Mesothelial cell of epicardium (in vitro differentiated cells): ENCODE measurements at places on chromosomes 6 and 20. TPM values are rescaled to one million over a fixed set of nuclear protein-coding genes. Genes with fewer than 3 reads are reported as not detected.

DNA sequence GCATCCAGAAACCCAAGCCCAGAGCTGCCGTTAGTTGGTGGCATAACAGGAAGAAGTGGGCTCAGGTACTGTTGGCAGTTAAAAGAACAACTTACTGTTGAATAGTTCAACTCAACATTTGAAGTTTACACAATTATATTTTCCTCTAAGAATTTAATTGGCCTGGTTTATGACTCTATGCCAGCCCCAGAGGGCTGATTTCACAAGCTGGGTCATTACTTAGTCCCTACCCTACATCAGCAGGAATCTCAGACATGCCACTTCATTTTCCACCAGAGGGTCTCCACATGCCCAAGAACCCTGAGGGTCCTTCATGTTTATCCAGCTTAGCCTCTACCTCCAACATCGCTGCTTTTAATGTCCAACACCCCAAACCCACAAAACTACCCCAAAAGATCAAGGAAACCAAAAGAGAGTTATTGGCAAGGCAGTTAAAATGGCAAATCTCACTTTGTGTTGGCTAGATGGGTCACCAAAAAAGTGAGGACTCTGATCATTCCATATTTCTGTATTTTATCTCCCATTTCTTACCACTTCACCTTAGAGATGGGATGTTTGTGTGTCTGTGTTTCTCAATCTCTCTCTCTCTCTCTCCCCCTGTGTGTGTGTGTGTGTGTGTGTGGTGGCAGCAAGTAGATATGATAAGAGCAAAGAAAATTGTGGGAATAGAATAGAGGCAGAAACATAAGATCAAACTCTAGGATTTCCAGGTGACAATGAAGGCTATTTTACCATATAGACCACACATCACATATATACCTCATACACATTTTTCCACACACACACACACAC lies 112.5 kb upstream of the TBX18 start:
- H3K36me3 ChIP-seq = no peaks in the 10 kb centered on the region
- DNase-seq = no peak
- H3K4me1 ChIP-seq = no peaks in the 10 kb centered on the region
- no peaks in the 10 kb centered on the region for H3K27me3 ChIP-seq

DNA sequence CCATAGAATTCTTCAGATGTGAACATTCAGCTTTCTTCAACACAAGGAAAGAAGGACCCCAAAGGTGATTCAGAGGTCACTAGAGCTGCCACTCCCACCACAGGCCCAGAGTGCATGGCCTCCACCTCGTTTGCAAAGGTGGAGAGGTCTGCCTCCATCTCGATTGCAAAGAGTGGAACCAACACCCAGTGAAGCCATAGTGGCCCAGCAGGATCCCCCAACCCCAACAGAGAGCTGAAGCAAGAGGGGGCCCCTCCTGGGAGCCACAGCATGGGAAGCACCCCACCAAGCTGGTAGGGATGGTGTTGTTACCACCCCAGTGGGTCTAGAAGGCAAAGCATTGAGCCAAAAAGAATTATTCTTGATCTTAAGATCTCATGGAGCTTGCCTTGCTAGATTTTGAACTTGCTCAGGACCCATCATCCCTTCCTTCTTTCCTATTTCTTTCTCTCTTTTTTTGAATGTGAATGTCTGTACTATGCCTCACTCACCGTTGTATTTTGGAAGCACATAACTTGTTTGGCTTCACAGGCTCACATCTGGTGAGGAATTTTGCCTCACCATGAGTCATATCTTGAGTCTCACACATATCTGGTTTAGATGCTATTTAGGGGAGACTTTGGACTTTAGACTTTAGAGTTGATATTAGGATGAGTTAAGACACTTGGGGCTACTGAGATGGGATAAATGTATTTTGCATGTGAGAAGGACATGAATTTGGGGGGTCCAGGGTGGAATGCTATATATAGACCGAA lies 119.2 kb downstream of the ANKRD60 start:
- H3K4me1 ChIP-seq = peaks cover 17% of the 10 kb centered on the region
- H3K27ac ChIP-seq = no peak overlapping the region
- no peak for DNase-seq
- H3K27me3 ChIP-seq = peaks cover 5% of the 10 kb centered on the region
- no peak overlapping the region for H3K4me3 ChIP-seq

DNA sequence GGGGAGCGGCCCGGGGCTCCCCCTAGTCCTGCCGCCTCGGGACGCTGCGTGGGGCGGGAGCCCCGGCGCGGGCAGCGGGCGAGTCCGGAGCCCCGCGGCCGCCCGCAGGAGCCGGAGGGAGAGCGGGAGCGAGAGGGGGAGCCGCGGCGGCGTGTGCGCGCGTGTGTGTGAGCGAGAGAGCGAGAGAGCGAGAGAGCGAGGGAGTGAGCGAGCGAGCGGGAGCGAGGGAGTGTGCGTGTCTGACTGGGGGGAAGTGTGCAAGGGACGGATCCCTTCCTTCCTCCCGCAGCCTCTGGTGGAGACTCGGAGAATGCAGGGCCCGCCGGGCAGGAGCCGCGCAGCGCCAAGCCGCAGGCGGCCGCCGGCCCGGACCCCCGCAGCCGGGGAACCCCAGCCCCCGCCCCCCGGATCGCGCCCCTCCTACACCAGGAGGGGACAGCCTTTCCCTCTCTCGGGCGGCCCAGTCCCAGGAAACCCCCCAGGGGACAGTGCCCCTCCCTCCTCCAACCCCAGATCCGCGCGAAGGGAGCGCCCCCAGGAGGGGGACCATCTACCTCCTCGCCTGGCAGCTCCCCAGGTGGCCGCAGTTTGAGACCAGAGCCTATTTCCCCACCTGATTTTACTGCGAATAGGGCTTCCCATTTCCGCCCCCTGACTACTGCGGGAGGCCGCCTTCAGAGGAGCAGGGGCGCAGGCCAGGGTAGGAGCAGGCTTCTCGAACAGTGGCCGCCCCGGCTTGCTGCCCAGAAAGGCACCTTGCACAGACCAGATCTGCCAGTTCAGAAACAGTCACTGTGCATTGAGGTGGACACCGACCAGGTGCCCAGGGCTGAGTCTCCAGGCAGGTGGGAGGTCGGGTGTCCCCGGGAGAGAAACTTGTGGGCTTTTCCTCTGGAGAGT lies at the start of gene CDH22:
Gene CDH22, minus strand, starts transcription at position 241 of the 900 bp plus-strand sequence. CDS start 57,204 bp downstream, outside the sequence.
- peaks cover 7% of the 10 kb centered on the region for H3K4me1 ChIP-seq
- no peaks in the 10 kb centered on the region for H3K36me3 ChIP-seq
- no peak for DNase-seq
- H3K27ac ChIP-seq = no peak within 1 kb of the TSS

DNA sequence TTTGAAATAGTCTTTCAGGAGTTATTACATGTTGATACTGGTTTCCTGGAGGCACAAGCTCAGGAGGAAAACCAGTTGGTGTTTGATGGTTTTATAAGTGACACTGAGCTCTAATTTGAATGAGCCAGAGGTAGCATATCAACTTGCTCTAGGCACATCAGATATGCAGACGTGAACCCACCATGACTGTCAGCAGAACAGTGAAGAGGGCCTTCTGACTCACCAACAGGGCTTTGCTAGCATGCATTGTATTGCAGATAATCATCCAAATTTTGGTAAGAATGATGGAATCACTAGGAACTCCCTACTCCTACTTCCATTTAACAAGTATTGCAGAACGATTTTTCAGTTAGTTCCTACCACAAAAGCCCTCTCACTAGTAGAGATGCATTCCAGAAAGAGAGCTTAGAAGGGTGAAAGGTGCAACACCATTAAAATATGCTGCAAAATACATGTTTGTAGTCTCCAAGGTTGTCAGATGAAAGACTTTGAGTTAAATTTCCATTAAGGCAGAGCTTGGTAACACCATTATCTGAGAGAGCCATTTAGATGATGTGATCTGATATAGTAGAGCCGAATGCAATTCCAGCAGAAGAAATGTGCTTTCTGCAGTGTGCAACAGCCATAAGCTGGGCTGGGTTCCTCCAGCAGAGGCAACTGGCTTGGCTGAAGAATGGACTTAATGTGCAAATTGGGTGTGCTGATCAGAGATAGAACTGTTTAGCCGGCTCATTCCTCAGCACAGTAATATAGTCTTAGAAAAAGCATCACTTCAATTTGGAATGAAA lies 968.7 kb upstream of the ADGRB3 start:
- H3K4me1 ChIP-seq = no peaks in the 10 kb centered on the region
- DNase-seq = no peak
- H3K27ac ChIP-seq = no peak overlapping the region
- no peaks in the 10 kb centered on the region for H3K36me3 ChIP-seq
- H3K4me3 ChIP-seq = no peak overlapping the region

GRCh38 chr6:114432400-114432799 lies 89.6 kb upstream of the HS3ST5 start:
- peaks cover 11% of the 10 kb centered on the region for H3K27me3 ChIP-seq
- no peak for DNase-seq
- H3K4me1 ChIP-seq = no peaks in the 10 kb centered on the region
- no peak overlapping the region for H3K27ac ChIP-seq

The PFDN4 gene
- total RNA-seq = 25.8 to 26.8 TPM (median 26.0 TPM) in 3 replicates

The ASIP gene
- total RNA-seq = not detected in 3 replicates

- H3K27ac ChIP-seq = no peak overlapping the region
- no peaks in the 10 kb centered on the region for H3K36me3 ChIP-seq
Measured at GRCh38 chr6:36018339-36018738, 6.1 kb downstream of the SLC26A8 start.

- H3K27me3 ChIP-seq = no peaks in the 10 kb centered on the region
- peaks cover 11% of the 10 kb centered on the region for H3K4me1 ChIP-seq
- H3K4me3 ChIP-seq = no peak overlapping the region
- no peak overlapping the region for H3K27ac ChIP-seq
- no peak for DNase-seq
- H3K36me3 ChIP-seq = no peaks in the 10 kb centered on the region
Measured at GRCh38 chr6:134223796-134224420, 94.0 kb downstream of the SGK1 start.

DNA sequence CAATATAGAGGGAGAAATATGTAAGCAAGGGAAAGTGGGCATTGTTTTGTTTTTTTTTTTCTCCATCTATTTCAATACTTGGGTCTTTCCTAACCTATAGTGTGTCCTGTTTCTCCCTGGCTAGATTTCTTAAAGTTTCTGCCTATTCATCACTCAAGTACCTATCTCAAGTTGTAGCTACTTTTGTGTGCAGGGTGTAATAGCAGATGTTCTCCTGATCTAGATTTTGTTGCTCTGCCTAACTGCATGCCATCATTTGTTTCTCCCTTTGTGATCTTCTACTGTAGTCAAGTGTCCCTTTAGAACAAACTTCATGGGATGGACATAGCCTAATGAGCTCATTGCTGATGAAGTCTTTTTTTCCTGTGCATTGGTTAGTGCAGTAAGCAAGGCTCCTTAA lies 45.8 kb downstream of the TOP1 start:
- peak overlapping the region; percentile 6 for H3K27ac ChIP-seq
- H3K4me3 ChIP-seq = no peak overlapping the region
- no peaks in the 10 kb centered on the region for H3K27me3 ChIP-seq
- H3K36me3 ChIP-seq = peaks cover 21% of the 10 kb centered on the region
- DNase-seq = no peak

DNA sequence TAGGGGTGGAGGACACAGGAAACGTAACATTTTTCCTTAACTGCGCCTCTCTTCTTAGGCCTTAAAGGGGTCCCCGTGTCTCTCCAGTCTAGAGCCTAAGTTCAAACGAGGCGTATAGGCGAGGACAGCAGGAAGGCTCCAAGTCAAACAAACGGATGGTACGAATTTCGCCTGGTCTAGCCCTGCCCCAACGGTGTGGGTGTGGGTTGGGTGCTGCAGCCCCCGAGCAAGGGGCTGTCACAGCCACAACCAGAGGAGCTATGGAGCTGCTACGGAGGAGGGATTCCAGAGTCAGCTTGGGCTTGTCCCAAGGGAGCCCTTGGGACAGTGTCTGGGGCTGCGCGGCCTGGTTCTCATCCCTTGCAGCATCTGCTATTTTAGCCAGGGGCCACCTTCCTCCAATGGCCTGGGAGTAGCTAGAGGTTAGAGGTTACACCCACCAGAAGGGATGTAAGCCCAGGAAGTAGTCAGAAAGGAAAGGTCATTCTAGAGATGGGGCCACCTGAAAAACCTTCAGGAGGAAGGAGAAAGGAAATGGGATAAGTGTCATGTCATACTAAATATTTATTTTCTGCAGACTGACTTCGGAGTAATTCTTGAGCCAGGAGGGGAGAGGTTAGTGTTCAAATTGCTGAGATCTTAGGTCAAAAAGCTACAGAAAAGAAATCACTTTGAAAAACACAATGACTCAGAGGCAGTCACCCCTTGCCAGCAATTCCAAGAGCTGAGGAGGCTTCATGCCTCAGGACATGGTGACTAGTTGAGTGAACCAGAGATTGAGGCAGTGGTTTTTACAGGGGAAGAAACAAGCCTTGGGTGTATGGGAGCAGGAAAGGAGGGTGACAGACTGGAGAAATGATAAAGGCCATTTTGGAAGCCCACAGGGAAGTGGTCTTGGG lies 21.7 kb downstream of the VPS52 start:
- H3K27ac ChIP-seq = peak overlapping the region; percentile 85
- H3K4me3 ChIP-seq = peak overlapping the region; percentile 81
- H3K4me1 ChIP-seq = peaks cover 18% of the 10 kb centered on the region
- no peak for DNase-seq
- peaks cover 9% of the 10 kb centered on the region for H3K27me3 ChIP-seq

GRCh38 chr20:17503301-17504065 lies 27.7 kb downstream of the BFSP1 start:
- no peak for DNase-seq
- no peaks in the 10 kb centered on the region for H3K27me3 ChIP-seq
- peaks cover 7% of the 10 kb centered on the region for H3K4me1 ChIP-seq
- H3K4me3 ChIP-seq = no peak overlapping the region

GRCh38 chr20:36519944-36520343 lies 21.4 kb upstream of the MYL9 start:
- no peak overlapping the region for H3K4me3 ChIP-seq
- peaks cover 5% of the 10 kb centered on the region for H3K4me1 ChIP-seq
- H3K36me3 ChIP-seq = peaks cover 30% of the 10 kb centered on the region

DNA sequence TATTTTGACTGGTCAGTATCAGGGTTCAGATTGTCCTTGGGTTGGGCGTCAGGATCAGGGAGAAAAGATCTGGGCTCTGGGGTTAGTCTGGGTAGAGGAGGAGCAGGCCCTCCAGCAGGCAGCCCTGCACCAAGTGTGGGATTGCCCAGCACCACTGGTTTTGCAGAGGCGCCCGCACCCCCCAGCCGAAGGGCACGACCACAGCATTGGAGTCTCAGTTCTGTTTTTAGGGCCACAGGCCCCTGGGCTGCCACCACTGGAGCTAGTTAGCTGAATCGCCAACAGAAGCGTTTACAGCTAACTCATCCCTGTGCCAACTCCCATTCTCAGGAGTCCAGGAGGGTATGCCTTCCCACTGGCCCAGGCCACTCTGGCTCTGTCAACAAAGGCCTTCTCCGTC lies 84.2 kb downstream of the TCP11 start:
- DNase-seq = no peak
- H3K4me3 ChIP-seq = no peak overlapping the region
- peaks cover 13% of the 10 kb centered on the region for H3K36me3 ChIP-seq
- peaks cover 1% of the 10 kb centered on the region for H3K4me1 ChIP-seq

GRCh38 chr6:109306733-109307132 lies 75.5 kb downstream of the CD164 start:
- no peak overlapping the region for H3K27ac ChIP-seq
- H3K4me3 ChIP-seq = no peak overlapping the region
- DNase-seq = no peak
- H3K4me1 ChIP-seq = peaks cover 18% of the 10 kb centered on the region
- H3K36me3 ChIP-seq = no peaks in the 10 kb centered on the region
- H3K27me3 ChIP-seq = no peaks in the 10 kb centered on the region

The ZNF451 gene
- 79.9 to 93.8 TPM (median 87.2 TPM) in 3 replicates for total RNA-seq

- peaks cover 64% of the 10 kb centered on the region for H3K4me1 ChIP-seq
- H3K36me3 ChIP-seq = peaks cover 5% of the 10 kb centered on the region
- H3K27ac ChIP-seq = no peak overlapping the region
- DNase-seq = no peak
- no peak overlapping the region for H3K4me3 ChIP-seq
- H3K27me3 ChIP-seq = no peaks in the 10 kb centered on the region
Measured at GRCh38 chr6:116409756-116410155, 39.0 kb downstream of the DSE start.

The DSP gene
- total RNA-seq = 163 to 172 TPM (median 171 TPM) in 3 replicates

GRCh38 chr6:42637681-42638080 lies 73.9 kb downstream of the UBR2 start:
- H3K4me1 ChIP-seq = peaks cover 2% of the 10 kb centered on the region
- peaks cover 23% of the 10 kb centered on the region for H3K36me3 ChIP-seq
- no peaks in the 10 kb centered on the region for H3K27me3 ChIP-seq
- DNase-seq = no peak
- H3K27ac ChIP-seq = no peak overlapping the region
